Kasumi-1 (cell line): ENCODE measurements at places on chromosomes 11 and 22.

DNA sequence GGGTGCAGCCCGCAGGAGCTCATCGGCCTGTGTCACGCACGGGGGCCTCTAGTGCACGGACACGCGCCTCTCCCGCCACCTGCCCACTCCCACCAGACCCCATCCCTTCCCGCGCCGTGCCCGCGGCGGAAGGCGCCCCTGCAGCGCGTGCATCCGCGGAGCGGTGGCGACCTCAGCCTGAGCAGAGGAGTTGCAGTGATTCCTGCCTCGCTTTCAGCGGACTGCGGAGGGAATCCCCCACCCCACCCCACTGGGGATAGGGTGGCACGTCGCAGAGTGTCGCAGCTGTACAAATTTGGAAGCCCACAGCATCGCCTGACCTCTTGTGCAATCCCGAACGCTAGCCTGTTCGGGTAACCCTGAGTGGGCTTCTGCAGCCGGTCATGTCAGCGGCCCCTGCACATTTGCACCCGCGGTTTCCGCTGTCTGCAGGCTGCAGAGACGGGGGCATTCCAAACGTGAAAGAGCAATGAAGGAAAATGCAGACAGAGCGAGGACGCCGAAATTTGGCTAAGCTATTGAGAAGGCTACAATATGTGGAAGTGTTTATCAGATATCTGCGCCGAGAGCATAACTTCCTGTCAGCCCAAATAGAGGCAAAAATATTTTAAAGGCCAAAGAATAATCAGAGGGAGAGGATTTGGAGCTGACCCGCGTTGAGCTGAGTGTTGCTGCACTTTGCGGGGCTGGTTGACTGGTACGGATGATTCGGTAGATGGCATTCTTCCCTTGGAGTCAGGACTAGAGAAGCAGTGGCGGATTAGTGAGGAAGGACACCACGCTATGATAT lies 617 bp upstream of the ARHGAP20 start:
- DNase-seq, result peak; percentile 22

GRCh38 chr11:125930076-125930450 lies 15.8 kb upstream of the VSIG10L2 start:
- no peak for DNase-seq

- no peak for DNase-seq
These were observed 84.6 kb downstream of the CLPB start for GRCh38 chr11:72349616-72350218.

DNA sequence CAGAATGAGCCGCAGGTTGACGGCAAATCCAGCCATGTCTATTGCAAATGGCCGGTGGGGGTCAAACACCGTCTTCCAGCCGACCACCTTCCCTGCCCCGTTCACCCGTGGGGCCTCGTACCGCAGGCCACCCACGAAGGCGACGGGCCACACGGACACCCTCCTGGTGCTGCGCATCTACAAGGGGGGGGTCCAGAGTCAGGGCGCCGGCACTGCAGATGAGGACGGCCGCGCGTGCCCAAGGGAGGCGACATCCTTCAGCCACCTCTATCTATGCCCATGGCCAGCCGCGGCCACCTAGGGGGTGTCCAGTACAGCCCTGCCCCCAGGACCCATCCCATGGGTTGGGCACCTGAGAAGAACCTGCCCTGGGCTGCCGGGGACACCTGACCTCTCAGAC lies 29.2 kb downstream of the B3GAT1 start:
- no peak for DNase-seq

- DNase-seq, result no peak
These were observed 8.6 kb upstream of the IGLL5 start for GRCh38 chr22:22878801-22879674.
